HS-27A (cell line): ENCODE measurements at places on chromosomes 2 and 18.

DNA sequence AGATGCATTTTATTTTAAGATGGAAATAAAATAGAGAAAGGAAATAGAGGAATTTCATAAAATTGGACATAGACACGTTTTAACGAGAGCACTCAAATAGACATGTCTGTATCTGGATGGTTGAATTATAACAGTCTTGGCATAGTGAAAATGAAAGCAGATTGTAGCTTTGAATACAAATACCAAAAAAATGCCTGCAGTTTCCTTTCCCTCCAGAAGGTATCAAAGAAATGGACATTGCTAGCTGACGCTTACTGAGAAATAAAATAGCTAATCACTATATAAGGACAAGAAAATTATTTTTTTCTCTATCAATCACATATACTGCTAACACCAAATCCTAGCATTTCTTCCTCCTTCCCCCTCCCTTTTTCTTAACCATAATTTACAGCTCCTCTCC lies 11.4 kb upstream of the MAPRE2 start:
- no peak for DNase-seq

DNA sequence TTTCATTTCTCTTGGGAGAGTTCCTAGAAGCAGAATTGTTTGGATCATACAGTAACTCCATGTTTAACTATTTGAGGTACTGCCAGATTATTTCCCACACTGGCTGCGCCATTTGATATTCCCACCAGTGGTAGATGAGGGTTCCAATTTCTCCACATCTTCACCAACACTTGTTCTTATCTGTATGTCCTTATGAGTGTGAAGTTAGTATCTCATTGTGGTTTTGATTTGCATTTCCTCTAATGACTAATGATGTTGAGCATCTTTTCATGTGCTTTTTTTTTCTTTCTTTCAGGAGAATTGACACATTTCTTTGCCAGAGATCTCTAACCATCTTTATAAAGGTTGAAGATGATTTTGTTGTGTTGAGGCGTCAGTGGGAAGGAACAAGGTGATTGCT lies 4.1 kb upstream of the MGAT5 start:
- DNase-seq: no peak

- no peak for DNase-seq
Measured at GRCh38 chr2:120858361-120859106, 122.9 kb downstream of the GLI2 start.

- DNase-seq: no peak
Measured at GRCh38 chr2:152407204-152407721, 72.3 kb downstream of the FMNL2 start.

DNA sequence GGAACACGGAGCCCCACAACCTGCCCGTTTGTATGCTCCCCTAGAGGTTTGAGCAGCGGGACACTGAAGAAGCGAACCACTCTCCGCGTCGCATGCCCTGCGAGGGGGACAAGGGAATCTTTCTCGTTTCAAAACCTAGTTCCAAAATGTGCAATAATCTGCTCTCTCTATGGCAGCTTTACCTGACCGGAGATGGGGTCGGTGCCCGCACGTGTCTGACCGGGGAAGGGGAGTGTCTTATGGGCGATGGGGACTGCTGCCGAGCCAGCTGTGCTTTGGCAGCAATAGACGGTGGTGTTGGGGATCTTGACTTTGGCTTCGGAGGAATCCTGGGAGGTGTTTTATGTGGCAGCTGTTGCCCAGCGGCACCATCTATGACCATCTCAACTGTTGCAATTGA lies 7.9 kb downstream of the TTN start:
- DNase-seq: no peak

- DNase-seq: no peak
Measured at GRCh38 chr2:70472221-70472890, 81.3 kb downstream of the TGFA start.

GRCh38 chr2:196220671-196221070 lies 49.3 kb upstream of the STK17B start:
- DNase-seq: no peak

DNA sequence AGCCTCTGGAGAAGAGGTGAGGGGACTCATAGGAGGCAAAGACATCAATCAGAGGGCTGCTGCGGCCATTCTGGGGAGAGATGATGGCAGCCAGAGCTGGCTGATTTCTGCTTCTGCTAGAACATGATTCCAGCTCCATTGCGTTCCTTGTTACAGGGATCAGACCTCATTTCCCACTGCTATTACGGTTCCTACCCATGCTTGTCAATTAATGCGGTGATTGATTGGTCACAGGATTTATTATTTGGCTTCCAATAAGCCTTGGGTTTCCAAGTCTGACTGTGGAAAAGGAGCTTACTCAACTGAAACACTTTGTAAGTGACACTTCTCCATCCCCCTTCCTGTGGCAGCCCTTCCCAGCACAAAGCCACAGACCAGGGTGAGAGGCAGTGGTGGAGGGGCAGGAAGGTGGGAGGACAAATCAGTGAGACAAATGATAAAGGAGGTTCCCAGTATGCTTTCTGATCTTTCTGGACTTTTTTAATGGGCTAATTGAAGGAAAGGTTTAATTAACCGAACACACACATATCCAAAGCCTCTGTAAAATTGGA lies 26.8 kb upstream of the CTLA4 start:
- no peak for DNase-seq

DNA sequence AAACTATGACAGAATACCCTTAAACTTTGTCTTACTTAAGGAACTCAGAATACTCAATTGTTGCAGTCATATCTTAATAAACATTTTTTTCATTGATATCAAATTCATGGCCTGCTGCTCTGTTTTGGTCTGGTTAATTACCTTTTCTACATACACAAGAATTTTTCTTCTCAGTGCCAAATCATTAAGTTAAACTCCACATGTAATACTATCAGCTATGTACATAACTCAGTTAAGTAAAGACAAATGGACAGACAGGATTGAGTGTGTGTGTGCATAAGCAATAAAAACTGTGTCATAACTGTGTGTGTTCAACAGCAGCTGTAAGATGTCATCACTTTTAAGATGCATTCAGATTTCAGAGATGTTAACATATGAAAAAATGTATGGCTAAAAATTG lies 34.4 kb downstream of the VRK2 start:
- DNase-seq: no peak

DNA sequence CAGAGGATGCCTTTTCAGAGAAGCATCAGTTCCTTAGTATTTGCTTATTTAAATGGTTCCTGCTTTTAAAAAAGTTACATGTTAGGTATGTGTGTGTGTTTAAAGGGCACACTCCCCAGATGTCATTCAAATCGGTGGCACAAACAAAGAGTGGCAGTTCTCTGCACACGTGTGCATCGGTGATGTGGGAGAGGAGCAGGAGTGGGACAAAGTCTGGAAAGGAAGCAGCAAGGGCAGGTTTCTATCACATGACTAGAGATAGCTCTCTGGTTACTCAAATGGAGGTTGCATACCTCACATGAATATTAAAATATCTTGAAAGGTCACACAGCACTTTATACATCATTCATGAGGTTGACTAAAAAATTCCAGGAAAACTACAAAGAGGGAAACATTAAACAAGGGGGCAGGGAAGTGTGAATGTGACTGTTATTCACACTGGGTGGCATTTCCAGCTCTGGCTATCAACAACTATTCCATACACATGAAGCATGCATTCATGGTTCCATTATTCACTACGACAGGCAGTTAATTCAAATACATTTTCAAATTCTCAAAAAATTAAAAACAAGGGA lies 64.7 kb downstream of the SEPTIN10 start:
- no peak for DNase-seq

DNA sequence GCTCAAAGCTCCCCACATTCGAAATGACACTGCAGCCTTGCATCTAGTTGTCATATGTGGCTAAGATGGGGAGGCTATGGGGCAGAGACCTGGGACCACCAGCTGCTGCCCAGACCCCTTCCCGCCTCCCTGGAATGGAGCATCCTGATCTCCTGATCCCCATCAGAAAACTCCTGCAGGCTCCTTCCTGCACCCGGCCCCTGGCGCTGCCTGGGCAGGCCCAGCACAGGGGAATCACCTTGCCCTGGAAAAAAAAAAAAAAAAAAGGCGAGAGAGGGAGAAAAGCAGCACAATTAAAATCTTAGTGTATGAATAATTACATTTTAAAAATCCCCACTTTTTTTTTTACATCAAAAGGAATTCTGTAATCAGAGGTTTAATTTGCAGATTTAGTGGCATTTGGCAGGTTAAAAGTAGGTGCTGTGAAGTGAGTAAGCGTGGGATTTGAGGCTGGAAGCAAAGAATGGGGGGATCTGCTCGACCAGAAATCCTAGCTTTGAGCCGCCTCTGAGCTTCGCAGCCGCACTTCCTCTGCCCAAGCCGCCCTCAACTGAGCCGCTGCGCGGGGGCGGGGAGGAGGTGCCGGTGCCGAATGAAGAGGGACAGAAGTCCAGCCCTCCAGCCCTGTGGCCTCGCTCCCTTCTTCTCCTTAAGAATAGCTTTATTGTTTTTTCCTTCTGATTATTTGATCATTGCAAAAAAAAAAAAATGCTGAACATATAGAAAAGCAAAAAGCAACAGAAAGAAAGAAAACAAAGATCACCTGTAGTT lies 30.0 kb downstream of the THNSL2 start:
- DNase-seq: no peak

DNA sequence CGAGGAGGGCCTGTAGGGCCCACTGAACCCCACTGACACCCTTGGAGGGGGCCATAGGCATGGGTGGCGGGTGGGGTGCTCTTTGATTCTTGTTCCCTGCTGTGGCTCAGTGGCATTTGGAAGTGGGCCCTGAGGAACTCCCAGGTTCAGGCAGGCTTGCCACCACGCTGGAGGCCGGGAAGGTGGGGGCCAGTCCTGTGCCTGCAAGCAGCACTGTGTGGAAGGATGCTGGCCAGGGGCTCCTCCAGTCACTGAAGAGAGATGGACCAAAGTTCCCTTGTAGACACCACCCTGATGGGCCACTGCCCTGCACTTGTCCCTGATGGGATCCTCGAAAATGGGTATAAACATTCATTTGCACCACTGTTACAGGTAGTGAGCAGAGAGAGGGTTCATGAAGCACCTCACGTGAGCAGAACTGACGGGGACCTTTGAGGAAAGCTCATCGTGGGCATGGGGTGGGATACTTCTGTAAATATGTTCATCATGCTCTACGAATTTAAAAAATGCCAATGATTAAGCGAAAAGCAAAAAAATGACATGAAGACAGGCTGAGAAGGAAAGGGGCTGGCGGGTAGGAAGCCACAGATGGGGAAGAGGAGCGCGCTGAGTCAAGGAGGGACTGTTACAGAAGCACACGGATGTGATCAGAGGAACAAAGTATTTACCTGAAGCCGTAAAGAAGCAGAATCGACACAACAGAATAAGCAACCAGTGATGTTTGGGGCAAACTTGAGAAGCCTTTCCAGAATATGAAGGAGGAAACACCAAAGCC lies 45.2 kb upstream of the ASB1 start:
- DNase-seq: no peak

DNA sequence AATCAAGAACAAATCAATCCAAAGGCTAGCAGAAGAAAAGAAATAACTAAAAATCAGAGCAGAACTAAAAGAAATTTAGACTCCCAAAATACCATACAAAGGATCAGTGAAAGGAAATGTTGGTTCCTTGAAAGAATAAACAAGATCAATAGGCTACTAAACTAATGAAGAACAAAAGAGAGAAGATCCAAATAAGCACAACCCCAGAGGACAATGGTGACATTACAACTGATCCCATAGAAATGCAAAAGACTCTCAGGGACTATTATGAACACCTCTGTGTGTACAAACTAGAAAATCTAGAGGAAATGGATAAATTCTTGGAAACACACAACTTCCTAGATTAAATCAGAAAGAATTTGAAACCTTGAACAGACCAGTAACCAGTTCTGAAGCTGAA lies 1186.9 kb downstream of the LRP1B start:
- DNase-seq: no peak

- DNase-seq: no peak
Measured at GRCh38 chr2:28329184-28329583, 63.5 kb upstream of the FOSL2 start.

GRCh38 chr2:79713131-79713785 lies 200.4 kb downstream of the CTNNA2 start:
- no peak for DNase-seq

DNA sequence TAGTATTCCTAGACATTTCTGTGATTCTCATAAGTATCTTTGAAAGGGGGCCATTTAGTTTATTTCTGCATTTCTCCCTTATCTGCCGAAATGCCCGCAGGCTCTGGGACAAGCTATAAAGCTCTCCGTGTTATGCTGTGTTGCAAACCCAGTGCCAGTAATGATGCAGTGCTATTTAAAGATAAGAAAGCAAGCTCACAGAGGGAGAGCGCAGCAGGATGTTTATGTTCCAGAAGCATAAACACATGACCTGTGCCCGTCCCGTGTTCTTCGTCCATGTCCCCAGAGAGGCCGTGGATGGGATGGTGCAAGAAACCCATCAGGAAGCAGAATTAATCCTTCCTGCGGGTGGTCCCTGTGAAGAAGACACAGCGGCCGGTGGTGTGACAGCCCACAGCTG lies 99.4 kb downstream of the NEDD4L start:
- no peak for DNase-seq

GRCh38 chr2:210544007-210544590 lies 12.3 kb upstream of the CPS1 start:
- DNase-seq: no peak

- DNase-seq: peak; percentile 8
Measured at GRCh38 chr2:163191372-163191771, 352.8 kb upstream of the KCNH7 start.

- no peak for DNase-seq
Measured at GRCh38 chr18:75714766-75715165, 287.3 kb upstream of the SMIM21 start.

DNA sequence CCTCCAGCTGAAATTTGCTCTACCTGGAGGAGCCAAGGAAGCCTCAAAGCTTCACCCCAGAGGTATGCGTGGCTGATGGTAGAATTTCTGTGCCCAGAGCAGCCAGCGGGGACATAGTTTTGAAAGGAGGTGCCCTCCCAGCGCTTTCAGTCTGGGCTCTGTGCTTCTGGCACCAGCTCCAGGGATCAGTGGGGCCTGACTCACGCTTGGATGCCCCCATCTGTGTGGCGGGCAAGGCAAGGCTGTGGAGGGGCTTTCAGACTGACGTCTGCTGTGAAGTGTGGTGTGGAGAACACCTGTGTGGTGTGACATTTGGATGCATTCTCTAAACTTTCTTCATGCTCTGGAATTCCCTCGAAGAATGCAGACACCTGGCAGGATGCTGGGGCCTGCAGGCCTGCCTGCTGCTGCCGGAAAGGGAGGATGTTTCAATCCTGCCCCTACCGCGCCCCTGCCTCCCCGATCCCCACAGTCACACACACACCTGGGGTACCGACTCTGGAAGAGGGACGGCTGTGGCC lies 84.1 kb downstream of the CTIF start:
- no peak for DNase-seq

- DNase-seq: no peak
Measured at GRCh38 chr2:234705108-234705507, 208.2 kb upstream of the ARL4C start.

- no peak for DNase-seq
Measured at GRCh38 chr2:230912724-230913123, 12.3 kb downstream of the GPR55 start.
